NCI-H1930 (cell line): ENCODE measurements at places on chromosomes 6 and 20.

DNA sequence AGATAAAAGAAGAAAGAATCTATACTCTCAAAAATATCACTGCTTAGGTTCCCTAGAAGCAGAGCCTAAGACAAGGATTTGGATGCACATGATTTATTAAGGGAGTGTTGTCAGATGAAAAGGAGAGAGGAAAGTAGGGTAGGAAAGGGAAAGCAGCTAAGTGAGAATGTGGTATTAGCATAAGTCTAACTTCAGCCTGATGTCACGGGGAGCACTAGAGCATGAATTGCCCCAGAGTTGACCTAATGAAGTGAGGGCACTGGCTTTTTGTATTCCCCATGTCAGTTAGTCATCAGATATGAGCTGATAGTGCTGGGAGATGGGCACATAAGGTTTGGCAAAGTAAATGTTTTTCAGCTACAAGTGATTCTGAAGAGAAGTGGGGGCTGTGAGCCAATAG, 129.0 kb upstream of the THEMIS start:
- no peak for DNase-seq

- DNase-seq = no peak
Observed at GRCh38 chr20:45413479-45413878, 2.5 kb upstream of the PIGT start.

DNA sequence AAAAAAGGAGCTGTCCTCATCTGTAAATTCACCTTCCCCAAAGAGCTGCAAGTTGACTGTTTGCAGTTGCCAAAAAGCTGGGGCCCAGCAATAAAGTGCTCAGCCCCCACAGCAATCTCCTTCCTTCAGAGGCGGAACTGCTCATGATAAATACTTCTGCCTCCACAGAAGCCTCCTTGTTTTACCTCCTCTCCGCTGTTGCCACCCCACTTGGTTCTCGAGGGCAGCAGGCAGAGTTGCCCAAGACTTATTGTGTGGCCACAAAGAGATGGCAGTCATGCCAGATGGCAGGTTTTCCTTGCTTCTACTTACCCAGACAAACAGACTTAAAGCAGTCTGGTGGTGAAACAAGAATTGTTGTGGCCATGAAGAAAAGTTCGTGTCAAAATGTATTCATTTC, 66.3 kb downstream of the SLX4IP start:
- no peak for DNase-seq

DNA sequence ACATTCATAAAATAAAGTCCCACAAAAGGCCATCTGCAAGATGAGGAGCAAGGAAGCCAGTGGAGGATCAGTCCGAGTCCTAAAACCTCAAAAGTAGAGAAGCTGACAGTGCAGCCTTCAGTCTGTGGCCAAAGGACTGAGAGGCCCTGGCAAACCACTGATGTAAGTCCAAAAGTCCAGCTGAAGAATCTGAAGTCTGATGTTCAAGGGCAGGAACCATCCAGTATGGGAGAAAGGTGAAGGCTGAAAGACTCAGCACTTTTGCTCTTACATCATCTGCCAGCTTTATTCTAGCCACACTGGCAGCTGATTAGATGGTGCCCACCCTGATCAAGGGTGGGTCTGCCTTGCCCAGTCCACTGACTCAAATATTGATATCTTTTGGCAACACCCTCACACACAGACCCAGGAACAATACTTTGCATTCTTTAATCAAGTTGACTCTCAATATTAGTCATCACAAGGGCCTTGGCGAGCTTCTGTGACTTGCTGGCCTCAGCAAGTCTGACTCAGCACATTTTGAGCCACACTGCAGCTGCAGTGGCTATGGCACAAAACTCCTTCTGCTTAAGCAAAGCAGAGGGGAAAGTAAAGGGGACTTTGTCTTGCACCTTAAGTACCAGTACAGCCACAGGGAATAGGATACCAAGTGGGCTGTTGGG, 1370.3 kb upstream of the CITED2 start:
- DNase-seq = no peak

DNA sequence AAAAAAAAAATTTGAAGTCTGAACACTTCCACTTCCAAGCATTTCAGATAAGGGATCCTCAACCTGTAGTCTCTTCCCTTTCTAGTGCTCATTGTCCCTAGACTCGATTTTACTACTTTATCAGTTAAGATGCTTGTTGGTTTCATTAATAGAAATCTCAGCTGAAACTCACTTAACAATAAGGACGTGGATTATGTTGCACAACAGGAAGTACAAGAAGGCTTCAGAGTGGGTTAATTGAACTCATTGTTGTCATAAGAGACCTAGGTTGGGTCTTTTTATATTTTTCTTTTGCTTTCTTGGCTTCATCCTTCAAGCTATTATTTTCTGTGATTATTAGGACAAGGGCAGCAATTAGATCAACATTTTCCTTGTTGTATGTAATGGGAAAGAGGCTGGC, 175.2 kb downstream of the CDKAL1 start:
- DNase-seq = no peak

- no peak for DNase-seq
Observed at GRCh38 chr6:84671183-84671582, 93.2 kb downstream of the TBX18 start.

DNA sequence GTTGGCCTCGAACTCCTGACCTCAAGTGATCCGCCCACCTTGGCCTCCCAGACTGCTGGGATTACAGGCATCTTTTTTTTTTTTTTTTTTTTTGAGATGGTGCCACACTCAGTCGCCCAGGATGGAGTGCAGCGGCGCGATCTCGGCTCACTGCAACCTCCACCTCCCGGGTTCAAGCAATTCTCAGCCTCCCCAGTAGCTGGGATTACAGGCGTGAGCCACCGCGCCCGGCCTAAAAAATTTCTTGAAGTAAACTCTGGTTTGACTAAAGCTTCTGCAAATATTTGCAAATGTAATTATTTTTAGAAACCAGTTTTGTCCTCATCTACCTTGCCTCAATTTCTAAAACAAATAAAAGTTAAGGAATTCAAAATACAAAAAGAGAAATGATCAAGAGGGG, 1.2 kb downstream of the IBTK start:
- no peak for DNase-seq

DNA sequence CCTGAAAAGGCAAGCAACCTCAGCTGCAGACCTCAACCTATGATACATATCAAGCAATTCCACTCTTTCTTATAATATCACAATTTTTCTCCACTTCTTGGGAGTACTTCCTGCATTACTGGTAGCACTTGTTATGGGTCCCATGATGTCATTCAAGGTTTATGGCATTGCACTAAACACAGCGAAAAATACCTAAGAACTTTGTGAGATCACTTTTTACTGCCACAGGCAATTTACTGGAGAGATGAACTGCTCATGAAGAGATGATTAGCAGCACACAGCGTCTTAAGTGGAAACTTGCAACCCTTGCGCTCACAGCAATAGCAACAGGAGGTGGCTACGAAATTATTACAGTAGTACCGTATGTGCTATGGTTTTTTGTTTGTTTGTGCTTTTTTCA, 19.3 kb upstream of the RIMS4 start:
- no peak for DNase-seq

GRCh38 chr6:89254569-89254968, 37.4 kb upstream of the GABRR1 start:
- DNase-seq = no peak

- no peak for DNase-seq
Observed at GRCh38 chr6:15410126-15410391, 164.2 kb downstream of the JARID2 start.

GRCh38 chr6:12291071-12291838, 1.1 kb downstream of the EDN1 start:
- DNase-seq = no peak

- no peak for DNase-seq
Observed at GRCh38 chr20:5434116-5434515, 117.4 kb upstream of the PROKR2 start.

- DNase-seq = no peak
Observed at GRCh38 chr6:31112478-31112877, at the start of gene C6orf15. Gene C6orf15 (minus strand): TSS chr6:31112575. CDS start chr6:31112555, 20 bp downstream.

- no peak for DNase-seq
Observed at GRCh38 chr6:159012201-159012600, 12.2 kb upstream of the RSPH3 start.

DNA sequence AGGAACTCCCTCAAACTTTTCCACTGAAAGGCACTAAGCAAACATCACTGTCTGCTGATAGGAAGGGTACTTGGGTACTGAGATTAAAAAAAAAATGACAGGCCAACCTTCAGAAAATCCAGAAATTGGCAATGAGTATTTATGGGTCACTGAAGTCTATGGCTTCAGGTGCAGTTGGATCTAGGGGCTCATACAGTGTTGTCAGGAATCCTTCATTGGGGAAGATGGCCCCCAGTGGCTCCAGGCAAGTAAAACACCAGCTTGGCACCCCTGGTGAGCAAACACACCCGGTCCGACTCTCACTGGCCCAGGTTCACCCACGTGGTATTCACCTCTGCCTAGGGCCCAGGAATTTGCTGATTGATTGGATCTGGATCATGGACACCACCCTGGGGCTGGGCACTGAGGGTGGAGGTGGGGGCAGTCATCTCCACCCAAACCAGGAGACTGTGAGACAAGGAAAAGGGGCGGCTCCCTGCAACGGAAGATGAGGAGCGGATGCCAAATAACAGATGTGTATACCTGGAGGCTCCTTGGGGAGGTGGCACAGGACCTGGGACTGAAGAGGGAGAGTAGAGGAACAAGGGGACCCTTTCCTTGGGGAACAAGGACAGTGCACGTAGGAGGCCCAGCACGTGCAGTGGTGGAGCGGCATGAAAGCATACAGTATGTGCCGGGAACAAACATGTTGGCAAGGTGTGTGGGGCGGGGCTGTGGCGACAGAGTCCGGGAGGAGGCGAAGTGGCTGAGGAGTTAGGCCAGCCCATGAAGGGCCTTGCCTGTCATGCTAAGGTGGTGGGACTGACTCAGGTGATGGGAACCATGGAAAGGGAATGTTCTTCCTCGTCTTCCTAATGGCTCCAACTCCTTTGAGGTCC, 4.7 kb downstream of the SLC2A10 start:
- DNase-seq = no peak

DNA sequence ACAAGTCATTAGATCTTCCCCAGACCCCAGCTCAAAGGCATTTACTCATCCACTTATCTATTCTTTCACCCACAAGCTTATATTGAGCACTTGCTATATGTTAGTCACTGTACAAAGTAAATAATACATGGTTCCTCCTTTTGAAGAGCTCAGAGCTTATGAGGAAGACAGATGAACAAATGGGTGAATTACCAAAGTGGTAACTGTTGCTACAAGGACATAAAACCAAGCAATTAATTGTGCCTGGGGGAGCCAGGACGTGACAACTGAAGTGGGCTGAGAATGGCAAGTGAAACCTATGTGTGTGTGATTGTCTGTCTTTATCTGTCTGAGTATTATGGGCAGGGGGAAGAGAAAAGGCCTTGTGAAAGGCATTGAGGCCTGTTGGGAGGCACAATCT, 45.6 kb upstream of the AKIRIN2 start:
- no peak for DNase-seq

DNA sequence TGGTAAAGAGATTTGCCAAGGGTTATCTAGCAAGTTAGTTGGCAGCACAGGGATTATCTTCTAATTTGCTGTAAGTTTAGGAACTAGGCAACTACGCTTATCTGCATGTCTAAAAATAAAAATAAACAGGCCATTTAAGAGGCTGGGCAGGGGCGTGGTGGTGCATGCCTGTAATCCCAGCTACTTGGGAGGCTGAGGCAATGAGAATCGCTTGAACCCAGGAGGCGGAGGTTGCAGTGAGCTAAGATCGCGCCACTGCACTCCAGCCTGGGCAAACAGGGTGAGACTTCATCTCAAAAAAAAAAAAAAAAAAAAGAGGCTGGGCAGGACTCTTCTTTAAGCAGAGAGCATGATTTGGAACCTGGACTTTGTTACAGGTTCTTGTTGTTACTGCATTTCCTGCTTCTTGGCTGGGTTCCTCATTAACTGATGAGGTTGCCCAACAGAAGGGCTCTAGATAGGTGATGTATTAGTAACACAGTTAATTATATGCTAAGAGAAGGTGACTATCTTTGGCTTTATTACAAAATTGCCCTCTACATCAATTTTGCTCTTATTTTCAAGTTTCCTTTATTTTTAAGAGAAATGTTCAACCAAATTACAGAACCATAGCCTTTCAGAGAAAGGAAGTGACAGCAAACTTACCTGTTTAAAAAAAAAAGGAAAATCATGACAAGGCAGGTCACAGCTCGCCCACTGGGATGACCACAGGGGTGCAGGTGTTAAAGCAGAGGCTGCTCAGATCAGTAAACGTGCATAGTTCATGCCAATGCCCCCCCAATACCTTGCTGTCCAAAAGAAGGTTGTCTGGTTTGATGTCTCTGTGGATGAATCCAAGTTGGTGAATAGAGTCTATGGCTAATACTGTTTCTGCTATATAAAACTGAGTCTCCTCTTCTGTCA, 32.5 kb downstream of the STK38 start:
- no peak for DNase-seq

- DNase-seq = no peak
Observed at GRCh38 chr6:113169484-113169883, 687.7 kb upstream of the MARCKS start.

- DNase-seq = no peak
Observed at GRCh38 chr6:17932330-17932852, 55.0 kb downstream of the KIF13A start.

DNA sequence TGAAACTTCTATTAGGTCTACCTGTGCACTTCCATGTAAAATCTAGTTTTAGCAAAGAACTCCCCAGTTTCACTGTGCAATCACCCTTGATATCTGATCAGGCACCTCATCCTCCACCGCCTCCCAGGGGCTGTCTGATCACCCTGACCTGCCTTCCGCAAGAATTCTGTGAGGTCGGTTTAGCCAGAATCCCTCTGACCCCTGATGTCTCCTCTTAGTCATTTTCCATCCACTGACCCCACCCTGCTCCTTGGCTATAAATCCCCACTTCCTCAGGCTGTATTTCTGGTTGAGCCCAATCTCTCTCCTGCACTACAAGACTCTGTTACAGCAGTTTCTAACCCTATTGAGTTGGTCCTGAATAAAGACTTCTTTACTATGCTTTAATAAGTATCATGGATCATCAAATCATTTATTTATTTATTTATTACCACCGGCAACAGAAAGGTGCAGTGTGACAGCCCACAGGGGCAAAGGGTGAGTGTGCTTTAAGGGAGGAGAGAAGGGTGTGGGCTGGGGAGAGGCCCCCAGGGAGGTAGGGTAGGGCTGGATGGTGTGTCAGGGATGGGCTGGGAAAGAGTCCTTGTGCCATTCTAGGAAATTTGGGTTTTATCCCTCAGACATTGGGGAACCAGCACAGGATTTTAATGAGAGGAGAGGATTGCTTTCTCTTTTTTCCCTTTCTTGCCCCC, 11.2 kb upstream of the SERPINB6 start:
- DNase-seq = no peak

GRCh38 chr6:88989215-88989614, 25.8 kb upstream of the RNGTT start:
- DNase-seq = no peak

GRCh38 chr6:51844336-51844735, 243.1 kb downstream of the PKHD1 start:
- no peak for DNase-seq

- no peak for DNase-seq
Observed at GRCh38 chr6:150765067-150765764, 100.3 kb upstream of the MTHFD1L start.

GRCh38 chr20:50070361-50070760, 42.6 kb downstream of the UBE2V1 start:
- no peak for DNase-seq
